ENCODE measurements at places on chromosomes 11 and 22.
A peak's percentile ranks its signal among the peaks of the same experiment; 100 is the strongest.

GRCh38 chr22:43088984-43089717 lies at the start of gene TTLL1:
TSS of gene TTLL1 (minus strand) at chr22:43089391. CDS start at chr22:43075586, 13,805 bp downstream.
- peak; percentile 72 for DNase-seq

GRCh38 chr11:17760102-17761029 lies 25.8 kb downstream of the KCNC1 start:
- no peak for DNase-seq

DNA sequence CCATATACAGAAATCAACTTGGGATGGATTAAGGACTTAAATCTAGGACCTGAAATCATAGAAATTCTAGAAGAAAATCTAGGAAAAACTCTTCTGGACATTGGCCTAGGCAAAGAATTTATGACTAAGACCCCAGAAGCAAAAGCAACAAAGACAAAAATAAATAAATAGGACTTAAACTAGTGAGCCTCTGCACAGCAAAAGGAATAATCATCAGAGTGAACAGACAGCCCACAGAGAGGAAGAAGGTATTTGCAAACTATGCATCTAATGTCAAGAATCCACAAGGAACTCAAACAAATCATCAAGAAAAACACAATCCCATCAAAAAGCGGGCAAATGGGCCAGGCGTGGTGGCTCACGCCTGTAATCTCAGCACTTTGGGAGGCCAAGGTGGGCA lies 32.4 kb downstream of the TTC28 start:
- DNase-seq: no peak

DNA sequence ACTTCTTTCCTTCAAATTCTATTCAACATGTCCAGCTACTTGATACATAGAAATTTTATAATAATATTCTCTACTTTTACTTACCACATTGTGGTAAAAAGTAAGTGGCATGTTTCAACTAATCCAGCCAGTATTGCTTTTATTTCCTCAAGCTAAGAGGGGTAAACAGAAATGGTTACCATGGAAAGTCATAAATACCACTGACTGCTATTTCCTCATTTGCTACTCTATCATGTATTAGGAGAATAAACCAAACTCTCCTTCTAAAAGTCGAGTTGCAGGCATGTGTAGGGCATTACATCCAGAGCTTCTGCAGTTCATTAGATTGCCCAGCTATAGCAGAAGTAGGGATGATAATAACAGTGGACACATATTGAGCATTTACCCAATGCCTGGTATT lies 208.4 kb downstream of the MAML2 start:
- DNase-seq: no peak

- DNase-seq: no peak
These were observed 16.2 kb downstream of the OR5D16 start for GRCh38 chr11:55854704-55855103.

GRCh38 chr11:2204361-2205213 lies 33.0 kb upstream of the TH start:
- DNase-seq: no peak

- DNase-seq: no peak
These were observed 875.3 kb downstream of the NTM start for GRCh38 chr11:132245403-132246385.

DNA sequence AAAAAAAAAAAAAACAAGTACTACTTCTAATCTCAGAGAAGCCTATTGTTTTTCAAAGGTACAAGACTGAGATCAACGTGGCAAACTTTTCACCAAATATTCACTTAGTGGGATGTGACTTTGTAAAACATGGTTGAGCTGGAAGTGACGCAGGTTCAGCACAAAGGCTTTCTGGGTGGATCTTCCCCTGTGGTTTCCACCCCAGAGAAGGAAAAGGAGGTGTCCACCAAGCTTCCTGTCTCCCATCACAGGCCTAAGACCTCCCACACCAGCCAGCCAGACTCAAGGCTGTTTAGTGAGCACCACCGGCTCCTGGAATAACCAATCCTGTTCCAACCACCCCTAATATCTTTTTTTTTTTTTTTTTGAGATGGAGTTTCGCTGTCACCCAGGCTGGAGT lies 5.7 kb downstream of the TMEM184B start:
- peak; percentile 36 for DNase-seq

Measured in activated CD4-positive, alpha-beta T cell treated with anti-CD3 and anti-CD28 coated beads, Interleukin-2, amount 50 U/mL, for 24 hours (primary cell).